Activated naive CD8-positive, alpha-beta T cell treated with anti-CD3 and anti-CD28 coated beads for 36 hours (primary cell): ENCODE measurements at places on chromosomes 6 and 20. TPM values are rescaled to one million over a fixed set of nuclear protein-coding genes. Genes with fewer than 3 reads are reported as not detected.

CCR6 gene
- not detected for total RNA-seq

TMEM244 gene
- total RNA-seq: not detected

GRCh38 chr6:161465403-161465802 lies 191.5 kb upstream of the AGPAT4 start:
- no peaks in the 10 kb centered on the region for H3K27me3 ChIP-seq
- H3K27ac ChIP-seq: no peak overlapping the region
- no peaks in the 10 kb centered on the region for H3K36me3 ChIP-seq
- DNase-seq: no peak
- H3K4me1 ChIP-seq: no peaks in the 10 kb centered on the region

GRCh38 chr6:656460-657252 lies at the start of gene HUS1B:
TSS of gene HUS1B (minus strand) at chr6:657100. CDS start at chr6:656944, 156 bp downstream.
- peaks cover 43% of the 10 kb centered on the region for H3K36me3 ChIP-seq
- H3K27me3 ChIP-seq: no peaks in the 10 kb centered on the region
- no peak within 1 kb of the TSS for H3K4me3 ChIP-seq
- H3K4me1 ChIP-seq: peaks cover 40% of the 10 kb centered on the region

- peak overlapping the region; percentile 57 for H3K4me3 ChIP-seq
- no peak for DNase-seq
- peaks cover 63% of the 10 kb centered on the region for H3K36me3 ChIP-seq
- peaks cover 73% of the 10 kb centered on the region for H3K4me1 ChIP-seq
Observed at GRCh38 chr6:136284909-136285308, 4.7 kb downstream of the BCLAF1 start.

- H3K27ac ChIP-seq: no peak overlapping the region
- no peak overlapping the region for H3K4me3 ChIP-seq
- peaks cover 52% of the 10 kb centered on the region for H3K27me3 ChIP-seq
- peaks cover 10% of the 10 kb centered on the region for H3K4me1 ChIP-seq
- DNase-seq: peak; percentile 76
Observed at GRCh38 chr6:32413427-32414047, 6.6 kb upstream of the BTNL2 start.

DNA sequence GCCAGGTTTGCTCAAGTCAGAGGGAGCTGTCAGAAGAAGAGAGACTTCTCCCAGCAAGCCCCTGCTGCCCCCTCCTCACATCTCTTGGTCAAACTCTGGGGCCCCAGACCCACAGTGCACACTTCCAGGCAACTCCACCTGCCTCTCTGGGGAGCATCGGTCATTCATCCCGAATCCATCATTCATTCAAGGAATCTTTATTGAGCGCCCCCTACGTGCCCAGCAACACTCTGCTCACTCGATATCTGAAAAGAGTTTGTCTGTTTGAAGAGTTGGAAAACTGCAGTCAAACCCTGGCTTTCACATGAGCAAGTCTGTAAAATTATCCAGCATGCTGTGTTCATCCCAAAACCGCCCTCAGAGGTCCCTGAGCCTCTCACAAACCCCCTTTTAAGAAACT lies 66.2 kb downstream of the PRR18 start:
- no peak for DNase-seq
- H3K4me1 ChIP-seq: peaks cover 21% of the 10 kb centered on the region
- H3K36me3 ChIP-seq: no peaks in the 10 kb centered on the region
- no peak overlapping the region for H3K27ac ChIP-seq
- no peak overlapping the region for H3K4me3 ChIP-seq

- no peak overlapping the region for H3K4me3 ChIP-seq
- H3K27me3 ChIP-seq: peaks cover 23% of the 10 kb centered on the region
- no peak overlapping the region for H3K27ac ChIP-seq
- no peak for DNase-seq
Observed at GRCh38 chr6:39962831-39963230, 28.6 kb upstream of the MOCS1 start.
